ENCODE measurements at places on chromosomes 5 and 9.

DNA sequence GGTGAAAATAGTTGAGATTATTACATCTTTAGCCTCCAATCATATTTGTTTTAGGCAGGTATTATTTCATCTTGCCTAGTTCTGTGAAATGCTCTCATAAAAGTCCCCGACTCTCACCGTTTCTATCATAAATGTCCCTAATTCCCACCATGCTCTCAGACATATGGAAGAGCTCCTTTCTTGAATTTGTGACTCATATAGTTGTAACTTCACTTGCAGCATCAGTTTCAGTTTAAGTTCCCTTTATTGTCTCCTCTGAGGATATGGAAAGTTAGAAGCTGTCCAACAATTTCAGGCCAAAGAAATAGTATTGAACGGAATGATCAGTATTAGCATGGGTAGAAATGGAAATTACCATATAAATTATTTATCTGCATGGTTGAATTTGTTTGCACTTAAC is 187.5 kb upstream of the NR4A3 start:
- DNase-seq = no peak

GRCh38 chr9:3200331-3200774 is 325.4 kb downstream of the RFX3 start:
- DNase-seq = no peak

- no peak for DNase-seq
Observed at GRCh38 chr9:6777213-6777902, 19.6 kb downstream of the KDM4C start.

- DNase-seq = no peak
Observed at GRCh38 chr9:79026316-79026715, 545.4 kb upstream of the TLE4 start.

- no peak for DNase-seq
Observed at GRCh38 chr5:153539983-153540382, 49.5 kb downstream of the GRIA1 start.

Data from T follicular helper cell (primary cell).